GM18507 (cell line): ENCODE measurements at places on chromosomes 2 and 18.

DNA sequence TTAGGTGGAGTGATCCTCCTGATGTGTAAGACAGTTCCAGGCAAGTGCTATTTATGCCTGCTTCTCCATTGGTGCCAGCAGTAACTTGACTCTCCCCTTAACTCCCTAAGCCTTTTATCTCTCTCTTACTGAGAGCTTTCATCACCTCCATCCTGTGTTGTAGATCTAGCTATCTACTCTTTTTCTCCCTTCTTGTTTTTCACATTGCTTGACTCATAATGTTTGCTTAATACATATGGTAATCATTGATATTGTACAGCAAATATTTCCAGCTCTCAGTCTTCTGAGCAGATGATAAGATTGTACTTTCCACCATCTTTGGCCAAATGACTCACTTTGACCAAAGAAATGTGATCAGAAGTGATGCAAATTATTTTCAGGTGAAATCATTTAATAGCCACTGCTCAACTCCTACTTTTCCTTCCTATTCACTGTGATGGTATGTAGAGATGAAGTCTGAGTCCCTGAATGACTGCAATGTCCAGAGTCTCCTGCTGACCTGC is 165.0 kb downstream of the PLCL1 start:
- DNase-seq, result no peak

- no peak for DNase-seq
These were observed 332.9 kb upstream of the DCC start for GRCh38 chr18:52007105-52007504.

- DNase-seq, result no peak
These were observed 47.7 kb downstream of the GLI2 start for GRCh38 chr2:120783371-120783791.

- DNase-seq, result no peak
These were observed 11.8 kb upstream of the GPR17 start for GRCh38 chr2:127634066-127634617.

- DNase-seq, result no peak
These were observed 177.6 kb downstream of the SLC8A1 start for GRCh38 chr2:40274270-40274669.

- no peak for DNase-seq
These were observed 6.9 kb upstream of the PARD3B start for GRCh38 chr2:204538182-204539018.

DNA sequence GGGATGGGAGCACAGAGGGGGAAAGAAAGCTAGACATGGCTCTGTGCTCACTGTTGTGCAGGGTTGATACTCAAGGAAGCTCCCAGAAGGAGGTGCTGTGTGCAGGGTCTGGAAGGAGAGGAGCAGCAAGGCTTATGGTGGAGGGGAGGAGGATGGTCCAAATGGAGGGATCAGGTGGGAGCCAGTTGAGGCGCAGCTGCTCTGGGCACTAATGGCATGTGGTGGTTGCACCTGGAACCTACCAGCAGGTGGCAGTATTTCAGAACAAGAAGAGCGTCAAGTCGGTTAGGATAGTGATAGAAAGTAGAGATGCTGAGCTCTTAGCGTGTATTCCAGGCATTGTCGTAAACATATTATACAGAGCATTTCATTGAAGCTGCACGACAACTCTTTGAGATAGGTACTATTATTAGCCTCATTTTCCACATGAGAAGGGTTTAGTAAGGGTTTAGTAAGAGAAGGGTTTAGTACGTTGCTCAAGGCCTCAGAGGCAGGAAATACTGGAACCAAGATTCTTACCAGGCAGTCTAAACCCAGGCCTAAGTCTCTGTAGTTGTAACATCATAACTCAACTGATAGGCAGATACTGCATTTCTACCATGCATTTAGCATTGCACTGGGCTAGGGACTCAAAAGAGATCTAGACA is 223.7 kb downstream of the CYP26B1 start:
- peak; percentile 26 for DNase-seq

DNA sequence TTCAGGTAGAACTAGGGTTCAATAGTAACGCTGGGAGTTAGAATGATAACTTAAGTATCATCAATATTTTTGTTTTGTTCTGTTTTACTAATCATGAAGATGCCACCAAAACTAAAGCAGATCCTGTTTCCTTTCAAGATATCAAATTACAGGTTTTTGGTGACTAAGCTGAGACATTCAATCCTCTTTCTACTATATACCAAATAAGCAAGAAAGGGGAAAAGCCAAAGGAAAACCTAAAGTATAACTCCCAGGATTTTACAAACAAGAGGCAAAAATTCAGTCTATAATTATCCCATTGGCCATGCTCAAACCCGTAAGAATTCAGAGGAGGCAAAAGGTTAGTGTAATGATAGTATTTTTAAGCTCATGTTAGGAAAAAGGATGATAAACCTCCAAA is 175.2 kb upstream of the CCDC150 start:
- DNase-seq, result no peak

- no peak for DNase-seq
These were observed 3.8 kb downstream of the GRB14 start for GRCh38 chr2:164617466-164617865.

GRCh38 chr2:61398413-61398812 is 72.5 kb downstream of the USP34 start:
- no peak for DNase-seq

DNA sequence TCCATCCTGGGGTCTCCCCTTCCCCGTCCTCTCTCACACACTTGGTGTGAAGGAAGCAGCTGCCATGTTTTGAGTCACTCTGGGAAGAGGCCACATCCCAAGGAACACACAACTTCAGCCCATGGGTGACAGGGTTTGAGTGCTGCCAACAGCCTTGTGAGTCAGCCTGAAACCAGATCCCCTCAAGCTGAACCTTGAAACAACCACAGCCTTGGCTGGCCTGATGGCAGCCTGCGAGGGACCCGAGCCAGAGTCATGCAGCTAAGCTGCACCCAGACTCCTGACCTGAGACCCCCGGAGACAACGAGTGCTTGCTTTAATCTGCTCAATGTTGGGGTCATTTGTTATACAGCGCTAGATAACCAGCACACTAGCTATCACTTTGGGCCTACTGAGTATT is 19.3 kb upstream of the MC2R start:
- no peak for DNase-seq

GRCh38 chr18:74517236-74517630 is 17.1 kb upstream of the CNDP1 start:
- DNase-seq, result no peak

- no peak for DNase-seq
These were observed 274.9 kb upstream of the UBE2E3 start for GRCh38 chr2:180705551-180705950.

DNA sequence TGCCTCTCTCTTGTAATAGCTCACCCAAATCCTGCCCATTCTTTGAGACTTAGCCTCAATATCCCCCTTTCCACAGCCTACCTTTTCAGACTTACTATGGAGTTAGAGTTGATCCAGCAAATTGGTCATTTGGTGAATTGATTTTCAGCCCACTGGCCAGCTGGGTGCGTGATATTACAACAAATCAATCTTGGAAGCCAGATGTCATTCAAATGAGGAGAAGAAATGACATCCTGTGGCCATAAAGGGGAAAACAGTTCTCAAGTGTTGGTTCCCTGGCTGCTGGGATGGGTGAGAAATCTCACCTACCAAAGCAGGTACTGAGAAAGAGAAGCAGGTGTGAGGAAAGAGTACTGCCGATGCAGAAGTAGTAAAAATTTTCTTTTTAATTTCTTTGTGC is 36.7 kb upstream of the FOXI3 start:
- DNase-seq, result no peak

DNA sequence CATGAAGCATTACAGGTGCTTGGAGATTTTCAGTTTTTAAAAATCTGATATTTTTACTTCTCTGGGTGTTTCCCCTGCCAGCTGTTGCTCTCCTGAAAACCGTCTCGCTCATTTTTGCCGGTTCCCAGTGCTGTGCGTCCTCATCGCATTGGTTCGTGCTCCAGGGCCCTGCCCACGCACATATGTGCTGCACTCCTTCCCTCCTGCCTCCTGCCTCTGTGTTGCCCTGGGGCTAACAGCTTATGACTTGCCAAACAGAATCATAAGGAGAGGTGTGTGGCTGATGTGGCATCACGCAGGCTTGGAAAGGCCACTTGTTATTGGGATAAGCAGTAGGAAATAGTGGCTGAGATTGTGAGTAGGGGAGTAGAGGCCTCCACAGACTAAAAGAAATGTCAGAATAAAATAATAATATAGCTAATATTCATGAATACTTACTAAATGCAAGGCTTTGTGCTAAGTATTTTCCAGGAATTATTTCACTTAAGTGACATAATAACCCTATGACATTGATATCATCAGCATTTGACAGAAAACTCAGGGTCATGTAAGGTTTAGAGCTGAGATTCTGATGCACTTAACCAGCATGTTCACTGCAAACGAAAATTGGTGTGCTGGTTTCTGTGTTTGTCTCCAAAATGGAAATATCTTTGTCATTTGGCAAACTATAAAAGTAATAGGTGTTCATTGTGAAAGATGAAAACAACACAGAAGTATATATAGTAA is 53.5 kb downstream of the SLC4A1AP start:
- DNase-seq, result no peak

- no peak for DNase-seq
These were observed 369.0 kb downstream of the TMEM182 start for GRCh38 chr2:103130857-103131256.

DNA sequence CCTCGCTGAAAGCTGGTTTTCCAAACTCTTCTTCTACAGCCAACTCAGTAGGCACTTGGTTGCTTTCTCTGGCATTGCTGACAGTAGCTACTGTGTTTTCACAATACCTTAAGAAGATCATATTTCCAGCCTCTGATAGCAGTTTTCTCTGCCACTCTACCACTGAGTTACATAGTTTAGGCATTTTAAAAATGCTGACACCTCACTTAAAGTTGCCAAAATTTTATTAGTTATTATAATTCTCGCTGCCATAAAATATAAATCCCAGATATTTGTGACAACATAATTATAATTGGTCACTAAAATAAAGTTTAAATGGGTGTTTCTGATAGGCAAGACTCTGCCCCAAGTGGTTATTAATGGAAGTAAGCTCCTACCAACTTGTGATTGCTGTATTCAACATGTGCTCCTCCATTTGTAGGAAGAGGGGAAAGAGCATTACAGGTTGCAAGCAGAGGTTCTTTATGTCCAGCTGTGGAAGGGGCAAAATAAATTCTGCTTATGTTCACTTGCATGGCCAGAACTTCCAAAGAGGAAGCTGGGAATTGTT is 1202.8 kb downstream of the CNTNAP5 start:
- DNase-seq, result no peak

- DNase-seq, result no peak
These were observed 16.6 kb downstream of the SERPINB13 start for GRCh38 chr18:63603772-63604171.

DNA sequence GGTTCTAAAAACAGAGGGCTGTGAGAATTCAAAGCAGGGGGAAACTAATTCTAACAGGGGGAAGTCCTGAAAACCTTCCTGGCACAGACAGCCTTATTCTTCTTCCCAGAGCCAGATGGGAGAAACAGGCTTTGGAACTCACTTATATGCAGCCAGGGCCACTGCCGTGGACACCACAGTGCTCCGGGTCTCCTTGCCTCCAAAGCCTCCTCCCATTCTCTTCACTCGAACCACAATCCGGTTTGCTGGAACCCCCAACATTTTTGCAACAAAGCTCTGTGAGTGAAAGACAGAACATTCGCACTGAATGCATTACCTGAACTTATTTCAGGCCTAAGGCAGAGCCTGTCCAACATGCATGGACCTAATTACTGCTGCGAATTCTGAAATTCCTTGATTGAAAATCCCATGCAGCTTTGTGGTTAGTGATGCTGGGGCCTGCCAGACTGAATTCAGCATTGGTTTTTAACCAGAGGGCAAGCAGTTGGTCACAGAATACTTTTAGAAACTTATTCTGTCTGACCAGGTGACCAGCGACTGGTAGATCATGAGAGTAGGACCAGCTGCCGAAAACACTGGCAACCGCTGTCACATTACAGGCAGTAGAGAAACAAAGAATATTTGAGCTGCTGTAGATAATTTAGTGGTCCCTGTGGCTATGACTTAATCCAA is 48.6 kb downstream of the XDH start:
- no peak for DNase-seq

DNA sequence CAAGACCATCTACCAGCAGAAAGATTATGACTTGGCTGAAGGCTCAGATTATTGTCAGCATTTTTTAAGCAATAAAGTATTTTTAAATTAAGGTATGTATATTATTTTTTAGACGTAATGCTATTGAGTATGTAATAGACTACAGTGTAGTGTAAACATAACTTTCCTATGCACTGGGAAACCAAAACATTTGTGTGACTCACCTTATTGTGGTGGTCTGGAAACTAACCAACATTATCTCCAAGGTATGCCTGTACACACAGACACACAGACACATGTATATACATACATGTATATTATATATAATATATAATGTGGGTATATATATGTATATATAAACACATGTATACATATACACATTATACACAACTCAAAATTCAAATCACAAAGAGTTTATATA is 9.1 kb upstream of the TMEFF2 start:
- DNase-seq, result no peak

DNA sequence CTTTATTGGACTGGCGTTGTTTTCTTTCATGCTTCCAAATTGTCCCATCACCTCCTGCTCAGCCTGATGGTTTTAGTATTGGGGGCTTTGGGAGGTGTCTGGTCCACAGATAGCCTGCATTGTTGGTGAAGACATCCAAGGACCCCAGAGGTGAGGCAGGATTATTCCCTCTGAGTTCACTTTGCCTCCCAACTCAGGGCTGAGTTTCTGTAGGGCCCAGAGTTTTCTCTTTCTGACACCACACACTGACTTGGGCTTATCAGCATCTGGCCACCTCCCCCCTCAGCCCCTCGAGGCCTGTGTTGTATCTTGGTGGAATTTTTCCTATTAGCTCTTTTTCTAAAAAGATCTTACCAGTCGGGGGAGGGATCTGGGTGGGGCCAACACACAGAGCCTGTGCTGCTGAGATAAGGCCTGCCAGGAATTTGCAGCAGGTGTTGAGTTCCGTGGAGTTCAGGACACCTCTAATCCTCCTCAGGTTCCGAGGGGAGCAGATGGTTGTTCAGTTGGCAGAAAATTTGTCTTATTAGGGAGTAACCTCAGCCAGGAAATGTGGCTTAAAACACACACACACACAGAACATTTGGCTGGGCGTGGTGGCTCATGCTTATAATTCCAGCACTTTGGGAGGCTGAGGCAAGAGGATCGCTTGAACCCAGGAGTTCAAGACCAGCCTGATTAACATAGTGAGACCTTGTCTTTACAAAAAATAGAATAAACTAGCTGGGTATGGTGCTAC is 7.3 kb downstream of the EMILIN2 start:
- DNase-seq, result no peak

- DNase-seq, result no peak
These were observed 695.6 kb upstream of the GCFC2 start for GRCh38 chr2:76406134-76406855.

- no peak for DNase-seq
These were observed 18.8 kb downstream of the EPHA4 start for GRCh38 chr2:221553333-221553732.

GRCh38 chr2:172772633-172773032 is 37.0 kb downstream of the RAPGEF4 start:
- no peak for DNase-seq

DNA sequence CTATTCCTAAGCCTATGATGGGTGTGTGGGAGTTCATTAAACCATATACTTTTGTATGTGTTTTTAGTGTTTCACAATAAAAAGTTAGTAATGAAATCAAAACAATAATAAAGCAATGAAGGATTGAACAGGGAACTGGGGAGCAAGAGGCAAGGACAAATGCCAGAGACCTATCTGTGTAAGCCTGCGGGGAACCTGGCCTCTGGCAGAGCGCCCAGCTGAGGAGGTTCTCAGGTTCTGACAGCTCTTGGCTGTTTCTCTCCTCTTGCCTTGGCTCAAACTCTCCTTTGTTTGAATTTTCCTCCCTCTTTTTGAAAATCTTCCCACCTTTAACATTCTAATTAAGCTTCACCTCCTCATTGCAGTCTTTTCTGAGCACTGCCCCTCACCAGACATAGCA is 200.0 kb upstream of the NCKAP5 start:
- DNase-seq, result no peak

- DNase-seq, result no peak
These were observed 177.1 kb downstream of the ACOXL start for GRCh38 chr2:110909501-110909900.
